Fibroblast of mammary gland (primary cell): ENCODE measurements at places on chromosomes 12 and 14.

DNA sequence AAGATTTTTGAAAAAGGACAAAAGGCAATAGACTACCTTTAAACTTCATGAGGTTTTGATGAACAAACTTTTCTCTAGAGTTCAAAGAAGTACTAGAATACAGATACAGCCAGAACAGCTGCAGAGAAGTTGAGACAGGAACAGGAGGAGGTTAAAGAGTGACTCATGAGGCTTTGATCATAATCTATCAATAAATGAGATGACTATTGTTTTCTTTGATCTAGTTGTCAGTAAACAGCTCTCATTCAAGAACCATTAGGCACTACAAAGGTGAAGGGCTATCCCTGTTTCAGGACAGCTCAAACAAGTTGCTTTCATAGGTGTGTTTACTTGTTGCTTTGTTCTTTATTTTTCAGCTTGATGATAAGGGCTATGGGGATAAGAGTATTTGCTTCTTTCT lies 2.4 kb downstream of the WASHC3 start:
- peak; percentile 8 for DNase-seq

DNA sequence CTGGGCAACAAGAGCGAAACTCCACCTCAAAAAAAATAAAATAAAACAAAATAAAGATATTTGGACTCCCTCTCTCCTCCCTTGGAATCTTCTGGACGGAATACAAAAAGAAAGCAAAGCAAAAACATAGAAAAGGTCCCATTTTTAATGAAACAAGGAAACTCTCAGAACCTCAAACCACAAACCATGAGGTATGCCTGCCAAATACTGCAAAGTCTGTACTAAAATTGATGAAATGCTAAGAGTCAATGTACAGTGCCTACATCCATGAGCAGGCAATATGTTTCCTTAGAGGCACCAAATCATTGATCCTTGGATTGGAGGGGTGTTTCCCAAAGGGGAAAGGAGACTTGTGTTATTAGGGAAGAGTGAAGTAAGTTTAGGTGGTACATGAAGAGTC lies 8.2 kb upstream of the RPS6KA5 start:
- peak; percentile 7 for DNase-seq

GRCh38 chr14:91585856-91586255 lies 75.7 kb upstream of the PPP4R3A start:
- no peak for DNase-seq

- peak; percentile 54 for DNase-seq
Measured at GRCh38 chr12:65170209-65170881, 962 bp downstream of the LEMD3 start.

DNA sequence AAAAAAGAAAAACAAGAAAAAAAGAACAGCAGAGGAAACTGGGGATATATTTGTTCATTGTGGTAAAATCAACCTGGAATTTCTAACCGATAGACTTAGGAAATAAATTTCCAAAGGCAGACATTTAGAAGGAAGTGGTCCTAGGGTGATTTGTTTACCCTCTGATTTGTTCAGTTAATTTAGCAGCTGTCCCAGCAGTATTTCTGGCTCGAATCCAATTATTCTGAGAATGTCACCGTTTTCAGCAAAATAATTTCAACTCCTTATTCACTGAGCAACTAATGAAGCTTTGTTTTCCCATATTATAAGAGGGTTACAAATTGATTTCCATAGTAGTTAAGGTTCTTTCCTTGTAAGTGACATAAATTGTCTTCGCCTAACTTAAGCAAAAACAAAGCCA lies 285.2 kb upstream of the SYT10 start:
- DNase-seq: no peak

- DNase-seq: peak; percentile 97
Measured at GRCh38 chr12:4538207-4539160, at the start of gene RAD51AP1. Gene RAD51AP1 (plus strand): TSS chr12:4538890. CDS start chr12:4538940, 50 bp downstream.

- no peak for DNase-seq
Measured at GRCh38 chr12:109450980-109451379, 26.1 kb downstream of the KCTD10 start.

GRCh38 chr12:104480012-104480411 lies 23.3 kb downstream of the CHST11 start:
- DNase-seq: no peak

DNA sequence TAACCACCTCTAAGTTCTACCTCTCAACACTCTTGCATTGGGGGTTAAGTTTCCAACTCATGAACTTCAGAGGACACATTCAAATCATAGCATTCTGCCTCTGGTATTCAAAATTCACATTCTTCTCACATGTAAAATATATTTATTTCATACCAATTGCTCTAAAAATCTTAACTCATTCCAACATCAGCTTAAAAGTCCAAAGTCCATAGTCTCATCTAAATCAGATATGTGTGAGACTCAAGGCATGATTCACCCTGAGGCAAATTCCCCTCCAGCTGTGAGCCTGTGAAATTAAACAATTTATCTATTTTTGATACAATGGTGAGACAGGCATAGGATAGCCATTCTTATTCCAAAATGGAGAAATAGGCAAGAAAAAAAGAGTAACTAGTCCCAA lies 214.0 kb downstream of the RGS6 start:
- DNase-seq: no peak

DNA sequence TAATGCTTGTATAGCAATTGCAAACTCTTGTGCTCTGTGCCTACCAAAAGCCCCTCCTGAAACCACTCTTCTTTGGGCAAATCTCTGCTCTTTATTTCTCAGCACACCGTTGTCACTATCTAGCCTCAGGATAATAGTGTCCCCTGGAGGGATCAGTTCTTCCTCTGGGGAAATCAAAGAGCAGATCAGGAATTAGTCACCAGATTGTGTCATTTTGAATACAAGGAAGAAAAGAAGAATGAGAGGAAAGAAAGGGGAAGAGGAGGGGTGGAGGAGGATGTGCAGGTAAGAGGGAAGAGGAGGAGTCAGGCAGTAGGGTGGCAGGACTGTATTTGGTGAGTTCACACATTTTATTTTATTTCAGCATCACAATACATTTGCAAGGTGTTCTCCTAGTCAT lies 256.4 kb downstream of the GRIN2B start:
- no peak for DNase-seq

GRCh38 chr12:90905691-90906370 lies 49.1 kb downstream of the CCER1 start:
- peak; percentile 55 for DNase-seq

GRCh38 chr12:100842156-100842555 lies 47.6 kb downstream of the ANO4 start:
- no peak for DNase-seq

DNA sequence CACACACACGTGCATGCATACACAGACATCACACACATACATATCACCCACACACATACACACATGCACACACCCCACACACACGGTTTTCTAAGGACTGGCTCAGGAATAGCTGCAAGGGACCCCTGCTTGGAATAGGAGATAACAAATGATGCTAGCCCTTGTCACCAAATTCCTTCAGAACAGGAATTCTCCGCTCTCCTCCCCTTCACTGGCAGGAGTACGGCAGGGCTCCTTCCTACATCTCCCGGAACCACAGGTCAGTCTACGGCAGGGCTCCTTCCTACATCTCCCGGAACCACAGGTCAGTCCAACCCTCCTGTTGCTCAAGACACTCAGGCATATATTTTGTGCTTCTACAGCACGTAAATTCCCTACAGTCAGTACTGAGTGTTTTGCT lies 23.9 kb downstream of the PHLDA1 start:
- DNase-seq: no peak
